ENCODE measurements at places on chromosomes 2 and 18. TPM values are rescaled to one million over a fixed set of nuclear protein-coding genes. Genes with fewer than 3 reads are reported as not detected.

The KCNJ3 gene
- total RNA-seq: not detected

DNA sequence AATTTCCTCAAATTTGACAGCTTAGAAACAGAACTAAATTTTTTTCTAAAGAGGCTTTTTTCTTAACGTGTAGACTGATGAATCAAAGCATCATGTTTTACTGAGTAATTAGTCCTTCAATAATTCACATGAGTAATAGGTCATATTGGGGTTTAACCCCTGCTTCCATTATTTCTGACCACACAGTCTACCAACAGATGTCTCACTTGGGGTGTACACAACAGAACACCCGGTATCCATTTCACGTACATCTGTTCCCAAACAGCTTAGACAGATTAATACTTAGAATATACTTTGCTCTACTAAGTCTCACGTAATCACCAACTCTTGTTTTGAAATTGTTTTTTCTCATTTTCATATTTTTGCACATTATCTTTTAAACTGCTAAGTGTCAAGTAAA, 14.8 kb downstream of the CERKL start:
- no peak overlapping the region for H3K27ac ChIP-seq
- H3K27me3 ChIP-seq: peaks cover 17% of the 10 kb centered on the region
- H3K4me1 ChIP-seq: no peaks in the 10 kb centered on the region
- no peak for DNase-seq
- H3K4me3 ChIP-seq: no peak overlapping the region

GRCh38 chr2:177249038-177249437, 15.5 kb downstream of the NFE2L2 start:
- peaks cover 79% of the 10 kb centered on the region for H3K4me1 ChIP-seq
- H3K27me3 ChIP-seq: no peaks in the 10 kb centered on the region
- H3K4me3 ChIP-seq: no peak overlapping the region
- peak overlapping the region; percentile 60 for H3K27ac ChIP-seq
- H3K36me3 ChIP-seq: peaks cover 53% of the 10 kb centered on the region

GRCh38 chr2:111196435-111196834, 75.7 kb downstream of the BCL2L11 start:
- H3K27me3 ChIP-seq: peaks cover 4% of the 10 kb centered on the region
- no peak for DNase-seq
- H3K27ac ChIP-seq: no peak overlapping the region
- peaks cover 8% of the 10 kb centered on the region for H3K4me1 ChIP-seq
- no peaks in the 10 kb centered on the region for H3K36me3 ChIP-seq

DNA sequence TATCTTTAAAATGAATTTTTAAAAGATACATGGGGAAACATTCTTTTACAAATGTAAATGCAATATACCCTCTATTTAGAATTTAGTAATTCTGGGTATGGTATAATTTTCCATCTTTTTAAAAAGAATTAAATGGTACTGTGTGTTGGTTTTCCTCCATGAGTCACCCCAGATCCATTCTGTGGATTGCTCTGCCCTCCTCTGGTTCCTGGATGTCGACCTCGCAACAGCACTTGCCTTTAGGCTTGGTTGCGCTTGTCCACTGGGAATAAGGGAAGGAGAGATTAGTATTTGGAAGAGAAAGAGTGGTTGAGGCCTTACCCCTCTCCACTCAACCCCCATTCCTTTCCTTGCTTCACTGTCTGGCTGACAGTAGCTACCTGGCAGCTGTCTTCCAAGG, 90.4 kb downstream of the FTCDNL1 start:
- H3K36me3 ChIP-seq: no peaks in the 10 kb centered on the region
- no peaks in the 10 kb centered on the region for H3K4me1 ChIP-seq
- H3K4me3 ChIP-seq: no peak overlapping the region
- H3K27me3 ChIP-seq: peaks cover 5% of the 10 kb centered on the region
- no peak for DNase-seq
- no peak overlapping the region for H3K27ac ChIP-seq
